CD4-positive, alpha-beta T cell (primary cell): ENCODE measurements at places on chromosomes 16 and 17.

- peak; percentile 80 for DNase-seq
Measured at GRCh38 chr16:89192956-89193575, 7.3 kb downstream of the SLC22A31 start.

- DNase-seq: no peak
Measured at GRCh38 chr16:3829631-3830536, 50.6 kb downstream of the CREBBP start.

GRCh38 chr16:86625821-86626220 lies 47.5 kb downstream of the FOXL1 start:
- no peak for DNase-seq

DNA sequence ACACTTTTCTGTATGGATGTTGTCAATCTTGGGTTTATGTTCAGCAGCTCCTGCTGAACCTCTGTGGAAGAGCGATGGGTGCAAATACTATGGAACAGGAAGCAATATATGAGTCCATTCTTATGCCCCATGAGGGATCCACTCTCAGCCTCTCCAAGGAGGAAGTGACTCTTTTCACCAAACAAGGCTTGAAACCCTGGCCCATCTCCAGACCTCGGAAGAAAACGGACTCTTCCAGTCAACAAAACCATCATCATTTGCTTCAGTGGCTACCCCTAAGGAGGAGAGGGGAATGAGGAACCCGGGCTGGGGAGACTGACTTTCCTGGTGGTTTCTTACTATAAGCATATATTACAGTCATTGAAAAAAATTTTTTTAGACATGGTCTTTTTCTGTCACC lies 206.2 kb downstream of the AXIN2 start:
- DNase-seq: no peak

DNA sequence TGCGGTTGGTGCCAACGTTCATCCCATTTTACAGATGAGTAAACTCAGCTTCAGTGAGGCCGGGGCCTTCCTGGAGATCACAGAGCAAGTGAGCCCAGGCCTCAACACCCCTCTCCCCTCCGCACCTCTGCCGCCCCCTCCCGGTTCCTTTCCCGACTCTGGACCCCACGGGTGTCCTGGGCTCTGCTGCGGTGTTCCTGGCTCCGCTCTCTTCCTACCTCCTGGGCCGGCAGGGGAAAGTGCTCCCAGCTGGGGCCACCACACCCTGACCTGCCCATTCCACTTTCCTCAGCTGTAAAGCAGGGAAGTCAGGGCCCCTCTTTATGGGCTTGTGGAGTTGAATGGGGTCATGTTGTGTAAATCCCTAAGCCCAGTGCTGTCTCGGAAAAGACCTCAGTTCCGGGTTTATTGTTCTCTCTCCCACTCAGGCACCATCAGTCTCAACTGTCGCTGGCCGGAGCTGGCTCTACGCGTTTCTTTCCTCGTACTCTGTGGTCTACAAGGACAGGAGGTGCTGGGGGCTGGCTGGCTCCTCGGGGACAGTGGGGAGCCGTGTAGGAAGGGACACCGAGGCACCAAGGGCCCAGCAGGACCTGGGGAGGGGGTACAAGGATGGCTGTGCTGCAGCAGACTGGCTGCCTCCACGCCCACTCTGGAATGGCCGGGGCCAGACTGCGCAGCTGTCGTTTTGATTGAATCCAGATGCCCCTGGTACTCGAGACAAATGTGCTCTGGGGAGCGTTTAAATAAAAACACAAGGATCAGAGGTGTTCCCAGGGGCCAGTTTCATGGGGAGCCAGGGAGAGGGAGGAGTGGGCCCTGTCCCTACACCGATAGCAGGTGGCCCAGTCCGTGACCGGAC lies 21.7 kb upstream of the ACSF3 start:
- no peak for DNase-seq

DNA sequence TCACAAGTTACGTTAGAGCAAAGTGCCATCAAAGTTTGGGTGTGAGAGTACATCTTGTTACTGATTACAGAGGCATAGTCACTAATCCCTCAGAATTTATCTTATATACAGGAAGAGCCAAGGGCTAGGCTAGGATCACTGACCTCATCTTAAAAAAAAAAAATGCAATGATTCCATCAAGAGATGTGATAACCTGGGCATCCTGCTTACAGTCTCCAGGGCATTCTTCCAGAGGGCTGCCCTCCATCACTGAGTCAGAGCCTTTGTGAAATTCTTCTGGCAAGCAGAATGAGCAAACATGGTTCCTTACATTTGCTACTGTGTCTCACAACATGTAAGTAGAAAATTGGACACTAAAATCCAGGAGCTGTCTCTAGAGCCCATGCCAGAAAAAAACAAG lies 410.6 kb downstream of the ZFHX3 start:
- no peak for DNase-seq

DNA sequence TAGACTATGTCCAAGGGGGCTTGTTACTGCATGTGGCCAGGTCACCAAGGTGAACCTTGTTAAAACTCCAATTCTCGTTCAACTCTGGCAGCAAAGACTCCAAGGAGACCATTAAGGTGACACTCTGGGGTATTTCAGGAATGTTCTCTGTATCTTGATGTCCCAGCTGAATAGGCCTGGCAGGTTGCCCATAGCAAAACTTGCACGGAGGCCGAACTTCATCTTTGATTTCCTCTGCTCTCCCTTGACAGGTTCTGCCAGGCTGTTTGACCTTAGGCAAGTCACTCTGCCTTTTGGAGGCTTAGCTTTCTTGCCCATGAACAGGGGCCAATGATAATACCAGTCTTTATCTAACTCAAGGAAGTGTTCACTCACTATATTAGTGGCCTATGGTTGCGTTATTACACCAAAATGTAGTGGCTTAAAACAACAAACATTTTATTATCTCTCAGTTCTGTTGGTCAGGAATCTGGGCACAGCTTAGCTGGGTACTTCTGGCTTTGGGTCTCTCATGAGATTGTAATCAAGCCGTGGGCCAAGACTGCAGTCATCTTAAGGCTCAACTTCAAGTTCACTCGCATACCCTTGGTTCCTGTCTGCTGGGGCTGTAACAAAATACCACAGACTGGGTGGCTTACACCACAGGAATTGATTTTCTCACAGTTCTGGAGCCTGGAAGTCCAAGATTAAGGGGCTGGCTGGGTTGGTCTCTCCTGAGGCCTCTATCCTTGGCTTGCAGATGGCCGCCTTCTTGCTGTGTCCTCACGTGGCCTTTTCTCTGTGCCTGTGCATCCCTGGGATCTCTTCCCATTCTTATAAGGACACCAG lies 168.5 kb downstream of the UTP18 start:
- DNase-seq: peak; percentile 56

GRCh38 chr17:35087731-35088355 lies 24.3 kb upstream of the RFFL start:
- DNase-seq: peak; percentile 67

DNA sequence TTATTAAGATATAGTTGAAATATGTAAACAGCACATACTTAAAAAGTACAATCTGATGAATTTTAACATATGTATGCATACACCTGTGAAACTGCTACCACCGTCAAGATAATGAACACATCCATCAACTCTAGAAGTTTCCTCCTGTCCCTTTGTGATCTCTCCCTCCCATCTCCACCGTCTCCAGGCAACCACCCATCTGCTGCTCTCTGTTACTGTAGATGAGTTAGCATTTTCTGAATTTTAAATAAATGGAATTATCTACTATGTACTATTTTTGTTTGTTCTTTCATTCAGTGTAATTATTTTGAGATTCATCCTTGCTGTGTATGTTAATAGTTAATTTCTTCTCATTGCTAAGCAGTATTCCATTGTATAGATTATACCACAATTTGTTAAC lies 40.2 kb upstream of the SMPD3 start:
- no peak for DNase-seq

DNA sequence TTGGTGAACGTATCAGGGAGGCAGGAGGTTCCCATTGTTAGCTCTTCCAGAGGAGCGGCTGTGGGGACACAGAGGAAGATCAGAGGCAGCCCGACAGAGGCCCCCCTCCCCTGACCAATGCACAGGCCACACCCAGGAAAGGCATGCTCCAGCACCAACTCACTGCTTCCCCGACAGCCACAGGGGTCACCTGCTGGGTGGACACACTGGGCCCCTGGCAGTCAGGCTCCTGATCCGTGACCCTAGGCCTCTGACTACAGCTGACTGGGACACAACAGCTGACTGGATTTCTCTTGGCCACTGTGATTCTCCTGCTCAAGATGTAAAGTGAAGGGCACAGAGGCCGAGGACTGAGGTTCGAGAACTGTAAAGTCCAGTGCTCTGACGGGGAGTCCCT lies 63.5 kb downstream of the IL21R start:
- no peak for DNase-seq

DNA sequence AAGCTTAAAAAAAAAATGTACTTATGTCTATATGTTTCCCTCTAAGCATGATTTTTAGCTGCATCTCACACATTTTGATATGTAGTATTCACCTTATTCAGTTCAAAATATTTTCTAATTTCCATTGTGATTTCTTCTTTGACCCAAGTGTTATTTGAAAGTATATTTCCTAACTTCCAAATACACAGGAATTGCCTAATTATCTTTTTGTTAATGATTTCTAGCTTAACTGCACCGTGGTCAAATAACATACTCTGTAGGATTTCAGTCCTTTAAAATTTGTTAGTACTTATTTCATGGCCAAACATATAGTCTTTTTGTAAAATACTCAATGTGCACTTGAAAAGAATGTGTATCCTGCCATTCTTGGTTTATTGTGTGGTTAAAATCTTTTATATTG lies 11.3 kb downstream of the TMEM220 start:
- DNase-seq: no peak

DNA sequence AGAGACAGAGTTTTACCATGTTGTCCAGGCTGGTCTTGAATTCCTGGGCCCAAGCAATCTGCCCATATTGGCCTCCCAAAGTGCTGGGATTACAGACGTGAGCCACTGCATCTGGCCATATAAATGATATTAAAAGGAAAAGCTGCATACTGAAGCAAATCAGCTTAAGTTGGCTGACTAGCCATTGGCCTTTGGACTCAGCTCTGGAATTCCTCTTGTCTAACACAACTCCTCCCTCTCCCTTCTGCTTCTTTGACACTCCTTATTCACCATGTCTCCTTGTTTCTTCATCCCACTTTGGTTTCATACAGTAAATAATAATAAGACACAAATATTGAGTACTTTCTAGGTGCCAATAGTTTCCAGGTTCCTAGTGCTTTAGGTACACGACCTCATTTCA lies 7.5 kb downstream of the KRT12 start:
- no peak for DNase-seq

DNA sequence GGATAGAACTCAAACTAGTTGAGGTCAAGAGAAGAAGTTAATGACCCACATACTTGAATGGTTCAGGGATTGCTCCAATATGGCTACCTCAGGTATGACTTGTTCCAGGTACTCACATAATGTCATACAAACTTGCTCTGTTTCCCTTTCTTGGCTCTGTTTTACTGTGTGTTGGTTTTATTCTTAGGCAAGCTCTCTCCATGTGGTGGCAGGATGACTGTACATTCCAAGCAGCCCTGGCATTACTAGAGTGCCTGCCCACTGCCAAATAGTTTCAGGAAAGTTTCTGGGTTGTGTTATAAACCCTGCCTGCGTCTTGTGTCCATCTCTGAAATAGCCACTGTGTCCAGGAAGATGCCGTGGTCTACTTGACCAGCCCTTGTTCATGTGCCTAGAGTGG lies 476.8 kb downstream of the SHISA9 start:
- DNase-seq: no peak

- DNase-seq: no peak
Measured at GRCh38 chr16:57706717-57707116, 12.1 kb downstream of the DRC7 start.

GRCh38 chr17:63041251-63041650 lies 75.2 kb downstream of the TANC2 start:
- no peak for DNase-seq

GRCh38 chr16:52634104-52634503 lies 87.2 kb upstream of the TOX3 start:
- no peak for DNase-seq

GRCh38 chr17:57551321-57552079 lies 193.6 kb downstream of the CCDC182 start:
- no peak for DNase-seq

- no peak for DNase-seq
Measured at GRCh38 chr17:75996665-75997590, 3.7 kb upstream of the CDK3 start.

DNA sequence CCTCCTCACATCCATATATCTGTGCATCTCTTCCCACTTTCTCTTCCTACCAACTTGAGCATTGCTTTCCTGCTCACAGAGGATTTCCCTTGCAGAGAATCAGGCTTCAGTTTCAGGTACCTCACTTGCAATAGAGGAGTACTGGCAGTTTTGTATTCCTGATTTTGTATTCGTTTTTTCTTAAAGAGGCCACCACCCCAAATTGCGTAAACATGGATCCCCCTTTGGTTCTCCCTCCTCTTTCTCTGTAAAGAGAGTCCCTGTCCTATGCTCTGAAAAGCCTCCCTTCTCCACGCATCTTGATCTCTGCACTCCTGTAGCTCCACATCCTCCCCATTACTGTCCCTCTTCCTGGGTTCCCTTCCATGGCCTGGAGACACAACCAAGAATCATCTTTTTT lies 32.2 kb downstream of the TEKT3 start:
- DNase-seq: no peak

DNA sequence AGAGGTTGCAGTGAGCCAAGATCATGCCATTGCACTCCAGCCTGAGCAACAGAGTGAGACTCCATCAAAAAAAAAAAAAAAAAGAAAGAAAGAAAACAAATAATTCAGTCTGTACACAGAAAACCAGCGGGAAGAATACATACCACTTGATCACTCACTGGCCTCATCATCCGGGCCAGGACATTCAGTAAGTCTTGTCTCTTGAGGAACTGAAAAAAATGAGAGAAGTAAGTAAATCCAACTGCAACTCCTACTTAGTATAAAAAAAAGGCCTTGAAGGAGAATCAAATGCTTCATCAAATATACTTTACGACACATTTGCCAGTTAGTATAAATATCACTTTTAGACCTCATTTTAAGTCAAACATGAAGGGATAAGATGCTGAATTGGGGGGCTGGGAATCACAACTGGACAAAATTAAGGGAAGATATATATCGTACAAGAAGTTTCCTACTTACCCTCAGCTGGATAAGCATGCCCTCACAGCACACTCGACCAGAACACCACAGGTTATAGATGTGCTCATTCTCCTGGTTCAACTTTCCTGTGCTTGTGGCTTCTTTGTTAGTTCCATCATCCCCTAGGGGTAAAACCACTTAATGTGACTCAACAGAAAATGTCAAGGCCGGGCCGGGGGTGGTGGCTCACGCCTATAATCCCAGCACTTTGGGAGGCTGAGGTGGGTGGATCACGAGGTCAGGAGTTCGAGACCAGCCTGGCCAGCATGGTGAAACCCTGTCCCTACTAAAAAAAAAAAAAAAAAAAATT lies 12.4 kb downstream of the CCDC47 start:
- DNase-seq: no peak

DNA sequence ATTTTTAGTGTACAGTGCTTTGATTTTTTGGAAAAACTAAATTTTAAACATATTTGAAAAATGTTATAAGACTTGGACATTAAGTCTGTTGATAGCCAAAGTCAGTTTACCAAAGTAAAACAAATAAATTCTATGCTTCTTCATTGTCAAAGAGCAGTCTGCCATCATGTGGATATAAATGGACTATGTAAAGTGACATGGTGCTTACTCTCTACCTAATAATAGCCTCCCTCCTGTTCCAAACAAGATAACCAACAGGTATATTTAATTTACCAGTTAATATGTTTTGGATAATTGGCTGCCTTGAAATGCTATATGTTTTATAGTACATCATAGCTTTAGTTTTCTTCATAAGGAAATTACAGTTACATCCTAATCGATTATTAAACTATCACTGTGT lies 15.9 kb downstream of the TAF15 start:
- no peak for DNase-seq

GRCh38 chr17:38867968-38868816 lies 1.7 kb upstream of the LASP1 start:
- no peak for DNase-seq
